ENCODE measurements at places on chromosomes 1 and 21.

DNA sequence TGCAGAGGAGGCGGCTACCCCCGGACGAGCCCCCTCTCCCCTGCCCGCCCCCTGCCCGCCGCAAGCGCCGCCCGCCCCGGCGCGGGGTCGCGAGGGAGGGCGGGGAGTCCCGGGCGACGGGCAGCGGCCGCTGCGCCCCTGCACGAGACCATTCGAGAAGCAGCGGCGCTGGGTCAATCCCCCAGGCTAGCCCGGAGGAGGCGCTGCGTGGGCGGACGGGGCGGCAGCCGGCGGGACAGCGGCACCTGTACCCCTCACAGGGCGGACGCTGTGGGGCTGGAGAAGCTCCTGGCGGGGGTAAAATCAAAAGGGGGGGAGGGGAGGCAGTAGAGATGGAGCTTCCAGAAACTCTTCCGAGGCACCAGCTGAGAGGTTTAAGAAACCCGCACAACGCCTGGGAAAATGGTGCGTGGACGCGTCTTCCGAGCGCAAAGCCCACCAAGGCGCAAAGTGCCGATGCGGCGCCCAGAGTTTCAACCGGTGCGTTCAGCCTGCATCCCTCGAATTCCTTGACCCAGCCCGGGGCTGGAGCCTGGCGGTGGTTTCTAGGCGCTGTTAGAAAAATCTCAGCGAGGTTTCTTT, at the start of gene PLPPR5:
PLPPR5 (minus strand) TSS at position 1 of the 582 bp plus-strand sequence. CDS start 190 bp downstream, outside the sequence.
- DNase-seq = no peak

DNA sequence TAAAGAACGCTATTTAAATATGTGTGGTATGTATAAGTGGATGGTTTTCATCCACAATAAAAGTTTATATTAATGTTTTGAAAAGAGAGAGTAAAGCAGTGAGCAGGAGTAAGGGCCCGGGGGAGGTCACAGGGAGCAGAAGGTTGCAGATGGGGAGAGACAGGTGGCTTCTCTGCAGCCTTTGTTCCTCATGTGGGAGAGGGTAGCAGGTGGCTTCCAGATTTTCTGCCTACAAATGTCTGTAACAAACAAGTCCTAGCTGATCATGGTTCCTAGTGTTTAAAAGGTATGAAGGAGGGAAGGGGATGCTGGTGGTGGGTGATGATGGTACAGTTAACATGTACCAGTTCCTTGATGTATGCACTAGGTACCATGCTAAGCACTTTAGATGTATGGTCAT, 18.8 kb downstream of the QSOX1 start:
- no peak for DNase-seq

- DNase-seq = no peak
Observed at GRCh38 chr1:25944986-25945385, 38.8 kb upstream of the STMN1 start.

DNA sequence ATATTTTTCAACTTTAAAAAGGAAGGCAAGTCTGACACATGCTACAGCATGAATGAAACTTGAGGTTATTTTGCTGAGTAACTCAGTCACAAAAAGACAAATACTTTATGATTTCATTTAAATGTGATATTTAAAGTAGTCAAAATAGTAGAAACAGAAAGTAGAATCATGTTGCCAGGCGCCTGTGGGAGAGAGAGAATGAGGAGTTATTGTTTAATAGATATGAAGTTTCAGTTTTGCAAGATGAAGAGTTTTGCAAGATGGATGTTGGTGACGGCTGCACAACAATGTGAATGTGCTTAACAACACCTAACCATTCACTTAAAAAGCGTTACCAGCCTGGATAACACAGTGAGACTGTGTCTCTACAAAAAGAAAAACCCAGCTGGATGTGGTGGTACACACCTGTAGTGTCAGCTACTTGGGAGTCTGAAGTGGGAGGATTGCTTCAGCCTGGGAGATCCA, 20.7 kb upstream of the ATP1A1 start:
- DNase-seq = no peak
